NCI-H2029 treated with DMSO at 0.1 percent for 48 hours (cell line): ENCODE measurements at places on chromosomes 13 and 19.
A peak's percentile ranks its signal among the peaks of the same experiment; 100 is the strongest.

DNA sequence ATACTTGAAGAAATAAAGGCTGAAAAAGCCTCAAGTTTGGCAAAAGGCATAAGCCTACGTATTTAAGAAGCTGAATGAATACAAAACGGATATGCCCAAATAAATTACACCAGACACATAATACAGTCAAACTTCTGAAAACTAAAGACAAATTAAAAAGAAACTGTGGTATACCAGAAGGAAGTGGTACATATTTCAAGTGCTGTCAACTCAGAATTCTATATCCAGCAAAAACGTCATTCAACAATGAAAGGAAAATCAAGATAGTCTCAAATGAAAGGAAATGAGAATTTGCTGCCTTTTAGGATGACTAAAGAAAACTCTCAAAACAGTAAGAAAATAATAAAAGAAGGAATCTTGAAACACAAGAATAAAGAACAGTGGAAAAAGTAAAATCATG lies 69.5 kb downstream of the POLR1D start:
- DNase-seq = no peak

- no peak for DNase-seq
These were observed 26.8 kb downstream of the RASA3 start for GRCh38 chr13:114105521-114106225.

GRCh38 chr19:19211499-19212420 lies at the start of gene NCAN:
NCAN (plus strand) TSS chr19:19211958; CDS start chr19:19216954, 4,996 bp downstream.
- no peak for DNase-seq

GRCh38 chr13:98014766-98015165 lies 61.3 kb downstream of the IPO5 start:
- no peak for DNase-seq

DNA sequence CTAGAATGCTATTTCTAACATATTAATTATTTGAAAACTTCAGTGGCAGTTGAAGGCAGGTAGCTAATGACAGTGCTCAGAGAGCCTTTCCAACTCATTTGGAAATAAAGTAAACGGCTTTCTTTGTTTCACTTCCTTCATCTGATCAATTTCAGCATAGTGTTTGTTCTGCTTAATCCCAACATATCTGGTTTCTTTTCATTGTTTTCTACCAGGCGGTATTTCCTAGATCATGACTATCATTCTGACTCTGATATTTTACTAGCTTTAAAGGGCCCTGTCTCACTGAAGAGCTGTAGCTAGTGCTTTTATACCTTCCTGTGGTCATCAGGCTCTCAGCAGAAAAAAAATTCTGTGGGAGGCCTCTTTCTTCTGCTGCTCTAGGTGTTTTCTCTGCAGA lies 178.6 kb downstream of the RBM26 start:
- peak; percentile 34 for DNase-seq

DNA sequence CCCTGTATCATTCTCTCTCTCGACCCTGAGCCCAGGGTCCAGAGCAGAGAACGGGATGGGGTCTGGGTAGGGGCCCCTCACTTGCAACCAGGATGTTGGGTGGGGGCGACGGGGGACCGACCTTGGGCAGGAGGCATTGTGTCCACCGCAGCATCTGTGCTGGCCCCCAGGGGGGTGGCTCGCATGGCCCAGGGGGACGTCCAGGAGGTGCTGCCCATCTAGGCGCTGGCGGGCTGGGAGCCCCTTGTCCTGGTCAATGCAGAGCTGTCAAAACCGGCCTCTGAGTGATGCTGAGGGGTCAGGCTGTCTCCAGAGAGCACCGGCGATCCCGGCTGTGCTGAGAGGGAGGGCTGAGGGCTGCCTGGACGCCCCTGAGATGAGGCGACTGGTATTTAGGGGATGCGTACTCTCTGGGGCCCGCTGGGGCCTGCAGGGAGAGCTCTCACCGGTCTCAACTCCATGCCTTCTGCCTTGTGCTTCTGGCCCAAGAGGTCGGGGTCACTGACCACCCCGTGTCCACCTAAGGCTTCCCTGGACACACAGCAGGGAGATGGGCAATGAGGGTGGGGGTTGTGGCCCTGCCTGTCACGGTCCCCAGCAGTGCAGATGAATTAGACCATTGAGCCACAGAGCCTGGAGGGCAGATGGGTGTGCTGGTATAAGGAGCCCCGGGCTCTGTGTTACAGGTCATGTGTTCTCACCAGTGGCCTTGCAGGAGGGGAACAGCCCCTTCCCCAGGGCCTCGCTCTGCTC lies 8.6 kb downstream of the RPS9 start:
- no peak for DNase-seq

- no peak for DNase-seq
These were observed 1034.7 kb downstream of the SLITRK1 start for GRCh38 chr13:82847595-82847994.

GRCh38 chr13:29849071-29849631 lies 1.3 kb downstream of the UBL3 start:
- DNase-seq = no peak

DNA sequence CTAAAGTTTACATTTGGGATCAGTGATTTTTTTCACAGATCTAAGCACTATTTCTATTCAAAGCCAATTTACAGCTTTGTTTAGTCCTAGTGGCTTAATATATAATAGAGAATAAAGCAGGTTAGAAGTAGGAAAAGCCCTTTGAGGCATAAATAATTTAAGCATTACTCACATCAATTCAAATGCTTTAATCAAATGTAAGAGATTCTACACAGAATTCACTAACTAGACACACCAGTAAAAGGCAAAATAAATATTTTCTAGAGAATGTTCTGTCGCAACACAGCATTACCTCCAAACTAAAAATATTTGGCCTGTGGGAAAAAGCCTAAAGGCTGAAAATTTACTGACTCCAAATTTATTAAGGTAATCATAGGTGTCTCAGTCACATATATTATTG lies 31.3 kb downstream of the KCTD12 start:
- DNase-seq = no peak

DNA sequence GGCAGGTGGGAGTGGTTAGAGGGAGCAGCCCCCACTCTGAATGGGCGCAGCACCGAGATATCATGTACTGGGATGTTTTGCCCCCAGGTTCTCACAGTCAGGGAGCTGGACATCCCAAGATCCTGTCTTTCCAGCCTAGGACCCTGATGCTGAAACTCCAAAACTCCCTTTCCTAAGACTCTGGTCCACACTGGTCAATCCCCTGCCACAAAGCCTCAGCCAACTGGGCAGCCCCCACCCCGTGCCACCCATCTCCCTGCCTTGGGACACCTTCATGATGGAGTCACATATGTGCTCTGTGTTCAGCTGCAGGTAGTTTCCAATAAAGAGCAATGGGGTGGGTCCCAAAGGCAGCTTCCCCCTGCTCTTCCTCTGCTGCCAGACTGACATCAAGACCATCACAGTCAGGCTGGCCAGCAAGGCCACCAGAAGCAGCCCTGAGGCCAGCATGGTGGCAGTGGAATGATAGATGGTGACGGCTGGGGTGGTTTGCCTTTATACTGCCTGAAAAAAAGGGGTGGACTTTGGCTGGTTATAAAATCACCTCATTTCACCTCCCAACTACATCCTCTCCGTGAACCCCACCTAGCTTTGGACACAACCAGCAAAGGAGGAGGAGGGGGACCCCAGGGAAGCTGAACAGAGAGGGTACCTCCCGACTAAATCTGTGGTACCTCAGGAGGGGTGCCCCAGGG lies 36.3 kb downstream of the CYP2B6 start:
- no peak for DNase-seq

- DNase-seq = no peak
These were observed 41.1 kb upstream of the RGCC start for GRCh38 chr13:41416276-41416675.

GRCh38 chr19:2270423-2271233 lies 11.3 kb downstream of the PEAK3 start:
- no peak for DNase-seq

DNA sequence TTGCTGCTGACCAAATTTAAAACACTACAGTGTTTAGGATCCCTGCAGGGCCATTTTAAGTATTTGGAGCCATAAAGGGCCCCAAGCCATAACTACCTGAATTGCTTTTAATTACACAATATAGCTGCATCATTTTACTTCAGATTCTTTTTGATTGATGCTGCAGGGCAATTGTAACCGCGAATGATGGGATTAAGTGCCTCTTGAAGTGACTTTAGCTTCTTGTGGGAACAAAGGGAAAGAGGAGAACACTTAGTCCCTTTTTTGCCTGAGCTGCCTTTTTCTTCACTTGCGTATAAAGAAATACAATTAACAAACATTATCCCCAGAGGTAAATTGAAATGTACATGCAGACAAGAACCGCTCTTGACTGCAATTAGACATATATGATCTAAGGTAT lies 228.5 kb downstream of the ZIC5 start:
- no peak for DNase-seq

- DNase-seq = no peak
These were observed 182.8 kb downstream of the RGCC start for GRCh38 chr13:41639955-41640780.

DNA sequence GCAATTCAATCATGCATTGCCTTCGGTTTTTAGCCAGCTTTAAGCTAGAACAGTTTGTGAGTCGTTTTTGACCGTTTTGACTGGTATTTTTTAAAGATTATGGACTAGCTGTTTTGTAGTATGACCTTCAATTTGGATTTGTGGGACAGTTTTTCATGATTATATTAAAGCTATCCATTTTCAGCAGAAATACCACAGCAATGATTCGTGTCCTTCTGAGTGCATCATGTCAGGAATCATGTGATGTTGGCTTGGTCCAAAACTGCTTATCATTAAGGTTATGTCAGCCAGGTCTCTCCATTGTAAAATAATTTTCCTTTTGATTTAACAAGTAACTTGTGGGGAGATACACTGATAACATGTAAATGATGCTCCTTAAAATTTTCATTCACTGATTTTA lies 229.0 kb downstream of the POSTN start:
- no peak for DNase-seq

- no peak for DNase-seq
These were observed 16.6 kb upstream of the SHKBP1 start for GRCh38 chr19:40560092-40560507.

DNA sequence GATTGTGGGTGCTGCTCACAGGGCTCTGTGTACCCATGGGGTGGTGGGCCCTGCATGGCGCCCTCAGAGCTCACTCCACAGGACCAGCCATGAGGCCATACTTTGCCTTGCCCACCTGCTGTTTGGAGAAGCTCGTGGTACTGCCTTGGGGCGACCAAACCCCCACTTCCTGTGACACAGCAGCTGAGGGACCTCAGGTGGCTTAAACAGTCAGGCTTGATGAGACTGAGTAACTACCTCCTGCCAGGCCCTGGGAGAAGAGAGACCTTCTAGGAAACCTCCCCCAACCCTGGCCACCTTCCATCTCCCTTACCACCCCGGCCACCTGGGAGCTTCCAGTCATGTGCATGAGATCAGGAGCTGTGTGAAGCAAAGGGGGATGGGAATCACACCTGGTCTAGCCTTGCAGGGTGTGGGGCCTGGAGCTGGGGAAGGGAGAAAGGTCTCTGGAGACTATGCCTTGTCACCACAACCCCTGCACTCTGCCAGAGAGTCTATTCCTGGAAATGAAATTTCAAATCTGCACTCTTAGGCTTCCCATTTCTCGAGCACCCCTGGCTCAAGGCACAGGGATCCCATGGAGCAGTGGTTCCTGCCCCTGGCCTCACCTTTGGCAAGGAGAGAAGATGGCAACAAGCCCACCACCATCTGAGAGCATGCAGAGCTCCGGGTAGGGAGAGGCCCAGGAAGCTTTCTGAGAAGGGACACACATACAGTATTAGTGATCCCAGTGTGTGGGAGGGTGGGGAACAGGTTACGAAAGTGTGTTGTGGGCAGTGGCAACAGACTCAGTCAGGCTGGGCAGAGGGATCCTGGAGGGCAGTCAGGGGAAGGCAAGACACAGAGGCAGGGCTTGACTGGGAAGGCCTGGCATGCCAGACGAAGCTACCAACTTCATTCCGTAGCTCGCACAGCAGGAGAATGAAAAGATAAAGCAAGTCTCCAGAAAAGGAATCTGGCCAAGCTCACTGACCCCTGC lies 125.0 kb downstream of the URI1 start:
- no peak for DNase-seq

GRCh38 chr19:31501427-31502195 lies 152.4 kb upstream of the TSHZ3 start:
- no peak for DNase-seq

- no peak for DNase-seq
These were observed 482.2 kb upstream of the NBEA start for GRCh38 chr13:34459856-34460255.

GRCh38 chr13:78620936-78621470 lies 17.7 kb upstream of the POU4F1 start:
- DNase-seq = no peak

DNA sequence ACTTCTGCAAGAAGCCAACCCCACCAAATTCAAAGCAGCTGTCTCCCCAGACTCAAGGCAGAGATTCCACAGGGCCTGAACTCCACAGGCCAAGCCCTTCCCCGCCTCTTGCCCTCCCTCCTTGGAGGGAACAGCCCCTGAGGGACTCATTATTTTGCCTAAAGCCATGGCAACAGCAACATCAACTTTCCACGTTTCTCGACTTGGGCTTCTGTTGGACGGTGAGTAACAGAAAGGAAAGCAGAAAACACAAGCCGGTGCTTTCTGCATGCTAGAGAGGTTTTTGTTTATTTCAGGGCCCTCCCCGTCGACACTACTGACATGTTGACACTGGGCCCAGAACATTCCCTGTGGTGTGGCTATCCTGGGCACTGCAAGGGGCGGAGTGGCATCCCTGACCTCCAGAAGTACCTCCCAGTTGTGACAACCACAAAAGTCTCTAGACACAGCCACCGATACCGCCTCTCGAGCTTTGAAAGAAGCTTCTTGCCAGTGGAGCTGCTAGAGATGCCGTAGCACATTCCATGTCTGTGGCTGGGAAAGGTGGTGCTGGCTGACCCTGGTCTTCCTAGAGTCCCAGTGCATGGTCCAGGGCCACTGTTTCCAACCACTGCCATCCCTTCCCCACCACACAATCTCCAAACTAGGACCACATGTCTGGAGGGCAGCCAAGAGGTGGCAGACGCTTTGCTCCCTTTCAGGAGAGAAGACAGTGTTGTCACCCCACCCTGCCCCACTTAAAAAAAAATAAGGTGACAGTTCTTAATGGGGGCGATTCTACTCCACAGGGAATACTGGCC lies 12.8 kb downstream of the CAPS start:
- DNase-seq = no peak

DNA sequence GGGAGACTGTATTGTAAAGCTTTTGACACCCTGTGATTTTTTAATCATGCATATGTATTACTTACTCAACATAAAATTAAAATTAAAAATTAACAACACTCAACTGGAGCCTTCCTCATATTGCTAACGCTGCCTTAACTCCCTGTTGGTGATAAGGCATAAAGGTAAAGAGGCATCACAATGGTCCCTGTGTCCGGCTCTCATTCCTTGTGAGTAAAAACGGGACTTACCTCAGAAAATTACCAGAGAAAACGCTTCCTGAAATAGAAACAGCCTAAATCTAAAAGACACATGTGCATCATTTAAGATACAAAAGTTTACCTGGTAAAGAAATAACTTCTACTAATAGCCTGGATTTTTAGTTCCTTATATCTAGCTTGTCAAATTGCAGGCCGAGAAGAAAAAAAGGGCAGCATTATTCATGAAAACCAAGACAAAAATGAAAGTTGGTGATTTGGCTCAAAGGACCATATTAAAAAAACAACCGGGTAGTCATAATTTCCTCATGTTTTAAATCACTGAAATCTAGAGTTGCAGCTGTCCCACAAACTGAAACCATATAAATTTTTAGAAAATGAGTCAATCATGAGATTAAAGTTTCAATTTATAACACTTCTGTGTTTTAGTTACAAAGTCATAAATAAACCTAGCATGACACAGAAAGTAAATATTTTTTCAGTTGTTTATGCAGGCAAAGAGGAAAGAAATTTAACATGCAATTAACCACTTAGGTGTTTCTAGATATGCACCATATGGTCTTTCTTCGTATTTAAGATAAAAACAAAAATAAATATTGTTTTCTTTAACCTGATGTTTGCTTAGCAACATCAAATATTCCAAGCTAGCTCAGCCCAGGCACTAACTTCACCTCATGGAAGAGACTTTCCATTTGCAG lies 94.7 kb downstream of the MIPEP start:
- no peak for DNase-seq
